ENCODE measurements at places on chromosomes 1 and 21.

DNA sequence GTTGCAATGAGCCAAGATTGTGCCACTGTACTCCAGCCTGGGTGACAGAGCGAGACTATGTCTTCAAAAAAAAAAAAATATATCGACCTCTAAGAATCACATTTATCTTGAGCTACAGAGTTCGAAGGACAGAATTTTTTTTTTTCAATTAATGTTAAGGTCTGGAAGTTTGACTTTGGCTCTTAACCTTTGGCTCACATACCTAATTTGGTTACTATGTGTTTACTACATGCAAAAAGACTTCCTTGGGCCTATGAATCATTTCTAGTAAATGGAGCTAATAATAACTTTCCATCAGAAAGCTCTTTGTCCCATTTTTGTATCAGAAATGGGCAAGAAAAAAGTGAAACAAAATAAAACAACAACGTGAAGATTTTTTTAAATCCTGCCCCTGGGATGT, 351.2 kb downstream of the SMYD3 start:
- no peak for DNase-seq

DNA sequence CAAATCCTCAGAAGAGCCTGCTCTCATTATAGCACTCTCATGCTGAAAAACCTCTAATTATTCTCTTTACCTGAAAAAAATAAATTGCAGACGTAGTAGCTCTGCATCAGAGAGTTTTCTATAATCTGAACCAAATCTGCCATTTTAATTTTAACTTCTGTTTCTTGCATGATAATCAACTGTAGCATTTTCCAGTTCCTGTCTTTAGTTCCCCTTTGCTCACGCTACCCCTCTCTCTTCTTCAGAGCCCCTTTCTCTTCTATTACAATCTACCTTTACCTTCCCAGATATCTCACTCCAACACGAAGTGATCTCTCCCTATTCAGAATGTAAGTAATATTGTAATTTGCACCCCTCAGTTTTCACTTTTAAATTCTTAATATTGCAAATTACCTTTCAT, 31.4 kb downstream of the FMO1 start:
- DNase-seq = no peak

DNA sequence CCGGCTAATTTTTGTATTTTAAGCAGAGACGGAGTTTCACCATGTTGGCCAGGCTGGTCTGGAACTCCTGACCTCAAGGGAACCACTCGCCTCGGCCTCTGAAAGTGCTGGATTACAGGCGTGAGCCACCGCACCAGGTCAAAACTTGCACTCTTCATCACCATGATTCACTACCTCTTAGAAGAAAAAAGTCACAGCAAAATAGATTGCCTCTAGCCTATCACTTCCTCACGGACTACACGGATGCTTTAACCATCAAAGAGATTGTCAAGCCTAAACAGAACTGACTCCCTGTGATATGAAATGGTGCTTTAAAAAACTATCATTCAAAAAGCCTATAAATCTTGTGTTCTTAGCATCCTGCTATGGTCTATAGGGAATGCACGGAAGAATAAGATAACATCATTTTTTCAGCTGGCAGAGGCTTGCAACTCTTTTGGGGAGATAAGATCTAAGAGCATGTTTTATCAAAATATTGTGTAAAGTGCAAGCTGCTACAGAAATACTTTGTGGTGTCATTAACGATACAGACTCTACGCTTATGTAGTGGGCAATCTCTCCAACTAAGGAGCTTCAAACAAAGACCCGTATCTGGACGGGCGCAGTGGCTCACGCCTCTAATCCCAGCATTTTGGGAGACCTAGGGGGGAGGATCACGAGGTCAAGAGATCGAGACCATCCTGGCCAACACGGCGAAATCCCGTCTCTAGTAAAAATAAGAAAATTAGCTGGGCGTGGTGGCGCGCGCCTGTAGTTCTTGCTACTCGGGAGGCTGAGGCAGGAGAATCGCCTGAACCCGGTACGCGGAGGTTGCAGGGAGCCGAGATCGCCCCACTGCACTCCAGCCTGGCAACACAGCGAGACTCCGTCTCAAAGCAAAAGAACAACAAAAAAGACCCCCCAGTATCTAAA, 966 bp downstream of the TFB2M start:
- peak; percentile 82 for DNase-seq

DNA sequence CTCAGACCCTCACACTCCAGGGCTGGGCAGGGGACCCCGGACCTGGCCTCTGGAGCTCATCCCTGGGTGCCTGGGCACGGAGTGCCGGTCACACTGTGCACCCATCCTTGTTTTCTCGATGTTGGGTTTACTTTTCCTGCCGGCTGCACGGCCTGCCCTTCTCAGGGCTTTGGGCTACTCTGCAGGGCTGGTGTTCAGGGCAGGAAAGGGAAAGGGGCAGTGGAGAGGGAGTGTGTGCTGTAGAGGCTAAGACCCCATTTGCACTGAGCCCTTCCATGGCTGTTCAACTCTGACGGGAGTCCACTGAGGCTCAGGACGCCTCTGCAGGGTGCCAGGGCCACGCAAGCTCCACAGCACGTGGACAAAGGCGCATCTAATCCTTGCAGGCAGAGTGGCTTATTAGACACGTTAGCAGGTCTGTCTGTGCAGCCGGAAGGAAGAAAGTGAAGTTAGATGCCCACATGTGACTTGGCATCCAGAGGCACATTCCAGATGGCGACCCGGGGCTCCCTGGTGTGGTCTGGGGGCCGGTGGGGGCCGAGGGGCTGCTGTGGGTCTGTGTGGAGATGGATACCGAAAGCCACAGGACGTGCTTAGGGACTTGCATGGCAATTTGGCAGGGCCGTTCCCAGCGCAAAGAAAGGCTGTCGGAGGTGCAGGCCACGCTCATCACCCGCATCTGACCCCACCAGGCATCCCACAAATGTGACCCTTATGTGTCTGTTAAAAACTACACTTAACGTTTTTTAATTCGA, 33.6 kb downstream of the COL18A1 start:
- peak; percentile 71 for DNase-seq

DNA sequence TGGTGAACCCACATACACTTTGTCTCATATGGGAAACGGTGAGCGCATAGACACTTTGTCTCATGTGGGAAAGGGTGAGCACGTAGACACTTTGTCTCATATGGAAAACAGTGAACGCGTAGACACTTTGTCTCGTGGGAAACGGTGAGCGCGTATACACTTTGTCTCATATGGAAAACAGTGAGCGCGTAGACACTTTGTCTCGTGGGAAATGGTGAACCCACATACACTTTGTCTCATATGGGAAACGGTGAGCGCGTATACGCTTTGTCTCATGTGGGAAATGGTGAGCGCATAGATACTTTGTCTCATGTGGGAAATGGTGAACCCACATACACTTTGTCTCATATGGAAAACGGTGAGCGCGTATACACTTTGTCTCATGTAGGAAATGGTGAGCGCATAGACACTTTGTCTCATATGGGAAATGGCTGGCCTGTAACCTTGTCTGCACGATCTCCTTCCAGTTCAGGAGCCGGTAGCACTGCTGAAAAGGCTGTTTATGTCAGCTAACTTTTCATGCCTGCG, 50.7 kb upstream of the TRAPPC10 start:
- DNase-seq = no peak

GRCh38 chr1:1039145-1039910, 19.4 kb downstream of the AGRN start:
- DNase-seq = no peak

- no peak for DNase-seq
These were observed 221.1 kb downstream of the DYRK1A start for GRCh38 chr21:37587635-37588177.

DNA sequence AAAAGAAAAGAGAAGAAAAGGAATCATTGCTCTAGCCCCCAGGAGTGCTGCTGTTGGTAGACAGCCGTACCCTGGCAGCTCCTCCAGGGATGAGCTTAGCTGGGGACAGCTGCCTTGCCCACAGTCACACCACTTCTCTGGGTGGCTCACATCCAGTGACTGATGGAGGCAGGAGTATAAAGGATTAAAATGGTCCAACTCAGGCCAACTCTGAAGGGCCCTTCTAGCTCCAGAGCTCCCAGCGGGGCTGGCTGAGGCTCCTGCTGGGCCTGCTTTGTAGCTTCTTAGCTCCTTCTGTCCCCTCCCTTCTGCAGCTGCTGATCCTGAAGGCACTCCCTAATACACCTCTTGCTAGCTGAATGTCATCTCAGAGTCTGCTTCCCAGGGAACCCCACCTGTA, 4.4 kb downstream of the CITED4 start:
- no peak for DNase-seq

- DNase-seq = no peak
These were observed 8.5 kb downstream of the EDN2 start for GRCh38 chr1:41475859-41476567.

DNA sequence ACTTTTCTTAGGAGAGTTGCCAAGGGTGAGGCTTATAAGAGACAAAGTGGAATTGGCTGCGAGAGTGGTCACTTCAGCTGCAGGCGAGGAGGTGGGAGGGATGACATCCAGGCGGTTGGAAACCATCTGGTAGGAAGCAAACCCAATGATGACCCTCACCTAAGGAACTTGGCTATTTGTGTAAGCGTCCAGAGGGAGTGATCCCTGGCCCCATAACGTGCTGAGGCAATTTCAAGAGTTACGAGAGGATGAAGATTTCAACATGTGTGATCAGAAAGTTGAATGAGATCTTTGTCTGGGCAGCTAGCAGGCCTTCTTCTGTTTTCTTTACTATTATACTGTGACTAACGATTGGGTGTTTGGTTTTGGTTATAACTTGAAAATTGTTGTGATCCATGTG, 102.7 kb upstream of the VANGL1 start:
- no peak for DNase-seq

- no peak for DNase-seq
These were observed 25.9 kb downstream of the ARHGEF16 start for GRCh38 chr1:3480369-3480719.

DNA sequence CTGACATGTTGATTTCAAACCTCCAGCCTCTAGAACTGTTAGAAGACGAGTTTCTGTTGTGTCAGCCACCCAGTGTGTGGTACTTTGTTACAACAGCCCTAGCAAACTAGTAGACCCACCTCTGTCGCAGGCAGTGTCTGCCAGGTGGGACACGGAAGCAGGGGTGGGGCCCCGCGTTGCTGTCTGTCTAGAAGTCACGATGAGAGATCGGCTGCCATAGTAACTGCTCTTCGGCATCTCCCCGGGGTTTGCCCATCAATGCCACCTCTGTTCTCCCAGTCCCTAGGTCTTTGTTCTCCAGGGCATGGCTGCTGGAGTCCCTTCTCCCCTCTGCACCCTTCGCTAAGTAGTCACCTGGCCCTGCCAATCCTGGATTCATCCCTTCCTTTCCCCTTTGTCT, 15.2 kb upstream of the CLSTN1 start:
- peak; percentile 41 for DNase-seq

GRCh38 chr1:240597153-240597745, 14.7 kb downstream of the GREM2 start:
- DNase-seq = no peak

DNA sequence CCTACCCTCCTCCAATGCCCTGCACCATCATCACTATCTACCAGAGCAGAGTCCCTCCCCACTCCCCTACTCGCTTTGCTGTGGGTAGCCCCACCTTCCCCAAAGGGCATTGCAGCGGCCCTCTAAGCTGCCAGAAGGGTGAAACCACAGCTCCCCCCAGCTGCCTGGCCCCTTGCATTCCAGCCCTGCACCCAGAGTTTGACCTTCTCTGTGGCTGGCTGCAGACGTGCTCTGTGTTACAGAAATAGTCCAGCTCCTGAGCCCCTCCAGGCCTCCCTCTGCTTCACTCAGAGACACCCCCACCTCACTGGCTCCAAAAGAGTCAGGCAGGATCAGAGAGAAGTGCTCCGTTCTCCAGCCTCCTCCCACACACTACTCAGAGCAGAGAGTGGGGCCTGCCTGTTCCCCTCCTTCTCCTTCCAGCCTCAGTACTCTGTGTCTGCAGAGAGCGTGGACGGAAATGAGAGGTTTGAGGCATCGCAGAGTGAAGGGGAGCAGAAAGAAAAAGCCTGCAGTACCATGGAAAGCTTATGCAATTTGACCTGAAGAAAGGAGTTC, 63.2 kb downstream of the PLEKHA6 start:
- DNase-seq = no peak

DNA sequence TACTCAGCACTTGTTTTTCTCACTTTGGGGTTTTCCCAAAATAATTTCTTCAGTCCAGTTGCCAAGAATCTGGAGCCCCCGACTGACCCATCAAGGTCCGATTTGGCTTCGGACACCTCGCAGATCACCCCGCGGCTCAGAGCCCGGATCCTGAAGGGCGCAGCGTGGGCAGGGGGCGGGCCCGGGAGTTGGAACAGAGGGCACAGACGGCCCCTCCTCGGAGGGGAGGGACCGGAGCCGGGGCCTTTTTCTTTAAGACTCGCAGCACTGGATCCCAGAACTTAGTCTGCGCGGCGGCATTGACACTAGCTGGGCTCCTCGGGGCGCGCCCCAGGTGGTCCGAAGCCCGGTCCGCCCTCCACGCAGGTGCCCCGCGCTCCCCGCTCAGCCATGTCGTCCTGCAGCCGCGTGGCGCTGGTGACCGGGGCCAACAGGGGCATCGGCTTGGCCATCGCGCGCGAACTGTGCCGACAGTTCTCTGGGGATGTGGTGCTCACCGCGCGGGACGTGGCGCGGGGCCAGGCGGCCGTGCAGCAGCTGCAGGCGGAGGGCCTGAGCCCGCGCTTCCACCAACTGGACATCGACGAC, at the start of gene CBR3:
TSS of gene CBR3 (plus strand) at position 277 of the 588 bp plus-strand sequence. CDS start at position 391, 114 bp downstream.
- DNase-seq = peak; percentile 87

DNA sequence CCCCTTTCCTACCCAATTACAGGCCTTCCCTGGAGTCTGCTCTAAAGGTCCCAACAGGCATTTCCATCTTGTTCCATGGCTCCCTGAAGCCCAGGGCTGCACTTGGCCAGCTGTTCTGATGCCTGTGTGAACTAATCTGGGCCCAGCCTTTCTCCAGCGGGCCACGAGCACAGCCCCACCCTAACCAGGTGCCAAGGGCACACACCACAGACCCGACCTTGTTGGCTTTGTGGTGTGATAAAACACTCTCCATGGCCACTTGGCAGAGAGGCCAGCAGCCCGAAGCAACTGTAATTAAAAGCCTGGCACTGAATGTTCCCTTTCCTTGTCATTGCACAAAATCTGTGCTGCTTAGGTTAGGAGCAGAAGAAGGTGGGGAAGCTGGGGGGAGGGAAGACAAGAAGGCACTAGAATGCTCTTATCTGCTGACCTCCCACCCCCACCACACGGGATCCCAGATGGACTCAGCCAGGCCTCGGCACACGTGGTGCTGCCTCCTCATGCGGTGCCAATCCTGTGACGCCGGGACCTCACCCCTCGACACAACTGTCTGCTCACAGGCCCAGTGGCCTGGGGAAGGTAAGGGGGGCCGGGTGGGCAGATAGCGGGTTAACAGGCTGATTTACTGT, 9.9 kb downstream of the HCRTR1 start:
- no peak for DNase-seq

DNA sequence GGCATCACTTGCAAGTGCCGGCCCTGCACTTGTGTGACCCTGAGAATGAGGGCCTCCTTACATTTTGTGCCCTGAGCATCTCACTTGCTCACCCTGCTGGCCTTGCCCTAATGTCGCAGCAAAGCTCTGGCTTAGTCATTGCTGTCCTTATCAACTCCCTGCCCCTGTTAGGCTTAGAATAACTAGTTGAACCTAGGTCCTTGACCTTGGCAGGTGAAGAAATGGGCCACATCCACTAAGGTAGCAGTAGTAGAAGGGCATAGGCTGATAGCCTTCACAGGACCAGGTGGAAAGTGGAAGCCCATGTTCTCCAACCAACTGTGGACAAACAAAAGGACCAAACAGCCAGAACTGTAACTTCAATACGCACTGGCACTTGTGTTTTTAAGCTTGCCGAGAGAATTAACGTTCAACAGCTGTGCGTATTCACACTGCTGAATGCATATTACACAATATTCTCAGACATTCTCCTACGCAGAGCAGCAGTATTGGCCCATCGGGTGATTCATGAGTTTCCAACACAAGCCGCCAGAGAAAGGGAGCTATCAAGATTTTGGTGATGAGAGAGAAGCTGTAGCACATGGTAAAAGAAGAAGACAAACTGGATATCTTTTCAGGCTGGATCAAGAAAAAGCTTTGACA, 27.7 kb upstream of the PTGFRN start:
- DNase-seq = no peak
